Lower leg skin (tissue), 4 donors: ENCODE measurements at places on chromosomes 3 and 15. TPM values are rescaled to one million over a fixed set of nuclear protein-coding genes. Genes with fewer than 3 reads are reported as not detected.

Gene GHSR
- not detected for total RNA-seq

Gene MNS1
- total RNA-seq = not detected

Gene CHAC1
- 0.81 TPM for total RNA-seq

Gene NIT2
- 34.0 TPM for total RNA-seq

Gene ECT2
- 9.9 TPM for total RNA-seq

Gene GOLGA8Q
- 1.3 TPM for total RNA-seq

Gene KCNMB2
- total RNA-seq = not detected

Gene TTLL13
- not detected for total RNA-seq

Gene HYAL1
- total RNA-seq = 35.5 TPM

Gene MCF2L2
- not detected for total RNA-seq

Gene CCR4
- 0.45 TPM for total RNA-seq

Gene MYZAP
- 19.5 TPM for total RNA-seq

Gene C3orf85
- total RNA-seq = not detected

Gene PLOD2
- total RNA-seq = 10.7 TPM

Gene ZKSCAN7
- 2.2 TPM for total RNA-seq

Gene CCPG1
- total RNA-seq = 36.1 TPM

Gene SIDT1
- total RNA-seq = 2.7 TPM

Gene MKRN2OS
- 1.8 TPM for total RNA-seq

Gene EPHB1
- total RNA-seq = 12.0 TPM

Gene NR1I2
- total RNA-seq = not detected

Gene CYP8B1
- total RNA-seq = not detected

Gene CHRNA5
- total RNA-seq = 0.49 TPM

Gene GOLGA6L2
- total RNA-seq = not detected

Gene ATP6V1A
- total RNA-seq = 74.1 TPM

Gene CRYGS
- total RNA-seq = 2.0 TPM

Gene LINGO1
- 4.4 TPM for total RNA-seq
